8988T (cell line): ENCODE measurements at places on chromosomes 5 and 9.

DNA sequence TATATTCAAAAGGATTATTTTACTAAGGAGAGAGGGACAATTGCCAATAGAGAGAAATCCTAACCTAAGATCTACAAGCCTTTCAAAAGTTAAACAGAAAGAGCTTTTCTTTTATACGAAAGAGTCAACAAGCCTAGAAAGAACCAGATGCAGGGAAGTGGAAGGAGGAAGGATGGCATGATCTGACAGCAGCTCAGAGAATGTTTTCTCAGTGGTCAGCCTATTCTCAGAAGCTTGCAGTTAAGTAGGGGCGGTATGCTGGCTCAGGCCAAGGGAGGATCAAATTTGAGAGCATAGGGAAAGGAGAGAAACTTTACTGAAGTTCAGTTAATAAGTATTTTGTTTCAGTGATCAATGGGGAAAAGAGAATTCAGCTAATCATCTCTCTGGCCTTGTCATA lies 88.0 kb upstream of the FTMT start:
- no peak for DNase-seq

- no peak for DNase-seq
These were observed 70.2 kb upstream of the CDH6 start for GRCh38 chr5:31122998-31123951.

- no peak for DNase-seq
These were observed 14.1 kb downstream of the SEMA4D start for GRCh38 chr9:89483592-89484474.

DNA sequence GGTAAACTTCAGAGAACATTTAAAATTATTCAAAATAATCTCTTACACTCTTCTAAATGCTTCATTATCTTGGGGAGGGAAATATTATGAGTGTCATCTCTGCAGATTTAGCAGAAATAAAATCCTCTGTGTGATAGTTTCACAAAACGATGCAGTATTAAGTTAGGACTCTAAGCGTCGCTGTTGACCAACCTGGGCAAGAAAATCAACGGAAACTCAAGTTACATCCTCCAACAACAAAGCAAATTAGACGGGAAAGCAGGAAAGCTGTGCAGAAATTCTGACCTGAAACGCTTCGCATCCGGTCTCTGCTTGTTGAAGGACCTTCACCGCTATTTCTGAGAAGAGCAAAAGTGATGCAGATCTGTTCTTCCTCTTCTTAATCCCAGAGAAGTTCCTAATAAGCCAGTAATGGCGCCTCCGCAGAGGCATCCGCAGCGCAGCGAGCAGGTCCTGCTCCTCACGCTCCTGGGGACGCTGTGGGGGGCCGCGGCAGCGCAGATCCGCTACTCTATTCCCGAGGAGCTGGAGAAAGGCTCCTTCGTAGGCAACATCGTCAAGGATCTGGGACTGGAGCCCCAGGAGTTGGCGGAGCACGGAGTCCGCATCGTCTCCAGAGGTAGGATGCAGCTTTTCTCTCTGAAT lies at the start of gene PCDHGA6:
Gene PCDHGA6 (plus strand): TSS at position 219 of the 645 bp plus-strand sequence. CDS start 193 bp downstream, at position 412.
- no peak for DNase-seq

GRCh38 chr9:27528886-27529315 lies 713 bp downstream of the MOB3B start:
- no peak for DNase-seq

GRCh38 chr5:176883700-176884570 lies 15.2 kb downstream of the HK3 start:
- peak; percentile 44 for DNase-seq

DNA sequence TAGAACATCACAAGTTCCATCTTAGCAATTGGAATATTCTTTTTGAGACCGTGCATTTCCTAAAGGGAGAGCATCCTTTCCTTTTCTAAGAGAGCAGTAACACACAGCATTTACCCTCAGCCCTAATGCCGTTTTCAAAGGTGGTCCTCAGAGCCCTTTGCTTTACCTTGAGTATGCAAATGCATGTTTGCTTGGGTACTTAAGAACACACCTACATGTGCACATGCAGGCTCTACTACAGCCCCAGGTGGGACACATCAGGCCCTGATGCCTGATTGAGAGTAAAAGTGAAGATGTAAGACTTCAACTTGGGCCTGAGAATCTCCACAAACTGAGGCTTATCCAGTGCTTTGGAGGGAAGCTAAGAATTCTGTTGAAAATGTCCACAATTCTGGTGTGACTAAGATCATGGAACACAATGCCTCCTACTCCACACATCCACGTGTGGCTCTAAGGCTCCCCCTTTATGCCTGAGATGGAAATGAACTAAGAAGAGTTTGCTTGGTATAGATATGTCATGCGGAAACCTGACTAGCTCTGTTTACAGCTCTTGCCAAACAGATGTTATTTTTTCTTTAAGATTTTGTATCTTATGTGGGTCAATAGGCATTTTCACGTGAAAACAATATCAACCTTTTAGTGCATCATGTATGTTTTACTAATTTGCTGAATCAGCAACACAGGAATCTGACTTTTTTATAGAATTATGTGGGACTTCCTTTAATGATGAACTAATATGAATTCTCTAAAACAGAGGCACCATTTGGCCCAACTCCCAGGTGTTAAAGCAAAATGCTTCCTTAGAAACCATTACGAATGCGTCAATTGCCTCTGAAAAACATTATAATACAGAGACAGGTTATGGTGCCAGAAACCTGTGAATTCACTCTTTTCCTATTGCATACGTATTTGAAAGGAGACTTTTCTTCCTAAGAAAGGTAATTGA lies 48.9 kb upstream of the SLC2A8 start:
- no peak for DNase-seq

- no peak for DNase-seq
These were observed 453.8 kb upstream of the ZNF608 start for GRCh38 chr5:125199968-125200865.

DNA sequence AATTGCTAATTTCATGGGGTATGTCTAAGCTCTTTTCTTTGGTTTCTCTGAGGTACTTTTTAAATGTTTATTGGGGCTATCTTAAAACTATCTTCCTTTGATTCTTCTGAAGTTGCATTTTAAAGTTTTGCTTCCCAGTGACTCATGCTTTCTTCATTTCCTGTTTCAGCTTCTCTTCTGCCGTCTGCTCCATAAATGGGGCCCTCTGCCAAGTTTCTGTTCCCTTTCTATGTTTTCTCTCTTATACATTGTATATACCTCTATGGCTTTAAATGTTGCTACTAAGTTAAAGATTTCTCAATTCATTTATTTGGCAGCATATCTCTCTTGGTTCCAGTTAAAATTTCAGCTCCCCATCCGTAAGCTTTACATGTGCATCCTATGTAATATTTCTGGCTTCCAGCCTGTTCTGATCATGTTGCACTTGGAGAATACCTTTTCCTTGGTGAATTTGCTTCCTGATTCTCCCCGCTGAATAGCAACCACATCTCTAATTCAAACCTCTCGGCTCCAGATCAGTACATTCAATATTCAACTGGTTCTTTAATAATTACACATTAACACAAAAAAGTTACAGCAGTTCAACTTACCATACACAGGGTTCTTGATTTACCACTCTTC lies 125.3 kb downstream of the ST8SIA4 start:
- no peak for DNase-seq

- no peak for DNase-seq
These were observed 364.4 kb upstream of the KIF2A start for GRCh38 chr5:61941637-61942036.

GRCh38 chr5:145246961-145247744 lies 588.0 kb downstream of the PRELID2 start:
- DNase-seq, result no peak

- peak; percentile 49 for DNase-seq
These were observed 10.3 kb upstream of the PCDHB1 start for GRCh38 chr5:141040771-141041426.

DNA sequence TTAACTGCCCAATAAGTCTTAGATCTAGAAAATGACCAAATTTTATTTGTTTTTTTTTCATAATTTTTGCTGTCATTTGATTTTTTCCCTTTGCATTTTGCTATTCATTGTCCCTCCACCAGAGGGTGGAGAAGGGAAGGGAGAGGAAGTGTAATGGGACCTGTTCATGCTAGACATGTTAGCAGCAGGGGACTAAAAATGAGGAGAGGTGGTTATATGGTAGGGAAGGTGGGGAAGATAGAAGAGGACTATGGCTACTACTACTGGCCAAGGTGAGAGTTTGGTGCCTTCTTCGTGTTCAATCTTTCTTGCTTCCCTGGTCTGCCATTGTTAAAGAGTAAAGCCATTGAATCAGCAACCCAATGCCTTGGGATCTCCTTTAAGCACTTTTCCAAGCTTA lies 6.4 kb downstream of the GRIA1 start:
- no peak for DNase-seq

GRCh38 chr9:99172124-99173091 lies 49.3 kb downstream of the ALG2 start:
- no peak for DNase-seq

DNA sequence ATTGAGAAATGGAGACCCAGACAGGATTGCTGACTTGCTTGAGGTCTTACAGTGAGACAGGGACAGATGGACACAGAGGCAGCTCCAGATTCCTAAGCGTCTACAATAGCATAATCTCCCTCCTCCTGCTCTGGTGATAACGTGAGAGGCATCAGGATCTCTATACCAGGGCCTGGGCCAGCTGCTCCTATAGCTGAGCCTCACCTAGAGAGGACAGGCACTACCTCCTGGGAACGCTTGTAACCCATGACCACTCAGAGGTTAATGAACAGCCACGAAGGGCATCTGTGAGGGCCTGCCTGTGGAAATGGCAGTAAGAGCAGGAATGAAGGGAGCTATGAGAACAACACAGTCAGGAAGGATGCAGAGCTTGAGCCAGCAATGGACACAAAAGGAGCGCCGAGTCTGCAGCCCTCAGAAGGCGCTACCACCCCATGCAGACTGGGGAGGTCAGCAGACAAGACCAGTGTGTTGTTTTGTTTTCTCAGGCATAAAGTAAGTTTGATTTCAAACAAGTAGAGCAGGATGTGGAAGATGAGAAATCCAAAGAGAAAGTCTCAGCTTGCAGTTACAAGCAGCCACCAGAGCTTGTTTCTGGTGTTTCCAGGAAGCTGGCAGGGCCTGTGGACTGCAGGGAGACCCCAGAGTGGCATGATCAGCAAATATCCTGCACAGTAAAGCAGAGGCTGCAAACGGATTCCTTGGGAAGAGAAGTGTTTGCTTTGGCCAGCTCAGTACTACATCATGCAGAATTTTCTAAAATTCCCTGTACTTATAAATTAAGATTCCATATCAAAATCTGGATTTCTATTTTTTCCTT lies 17.4 kb downstream of the ANKS6 start:
- DNase-seq, result no peak

- no peak for DNase-seq
These were observed 2.0 kb upstream of the CAVIN4 start for GRCh38 chr9:100575765-100576386.

GRCh38 chr5:66643387-66643786 lies 47.2 kb downstream of the MAST4 start:
- no peak for DNase-seq

DNA sequence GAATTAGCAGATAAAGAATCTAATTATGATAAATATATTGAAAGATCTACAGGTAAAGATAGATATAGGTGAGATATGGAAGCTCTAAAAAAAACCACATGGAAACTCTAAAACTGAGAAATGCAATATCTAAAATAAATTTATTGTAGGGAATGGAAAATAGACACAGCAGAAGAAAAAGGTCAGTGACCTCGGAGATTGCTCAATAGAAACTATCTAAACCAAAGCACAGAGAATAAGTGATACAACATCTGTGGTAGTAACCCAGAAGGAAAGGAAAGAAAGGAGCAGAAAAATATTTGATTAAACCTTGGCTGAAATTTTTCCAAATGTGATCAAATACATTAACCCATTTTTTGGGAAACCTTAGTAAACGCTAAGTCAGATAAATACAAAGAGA lies 43.1 kb upstream of the GLIPR2 start:
- DNase-seq, result no peak

GRCh38 chr5:37664551-37664950 lies 175.3 kb downstream of the GDNF start:
- no peak for DNase-seq

- no peak for DNase-seq
These were observed 149.7 kb upstream of the IRX4 start for GRCh38 chr5:2032432-2032831.

DNA sequence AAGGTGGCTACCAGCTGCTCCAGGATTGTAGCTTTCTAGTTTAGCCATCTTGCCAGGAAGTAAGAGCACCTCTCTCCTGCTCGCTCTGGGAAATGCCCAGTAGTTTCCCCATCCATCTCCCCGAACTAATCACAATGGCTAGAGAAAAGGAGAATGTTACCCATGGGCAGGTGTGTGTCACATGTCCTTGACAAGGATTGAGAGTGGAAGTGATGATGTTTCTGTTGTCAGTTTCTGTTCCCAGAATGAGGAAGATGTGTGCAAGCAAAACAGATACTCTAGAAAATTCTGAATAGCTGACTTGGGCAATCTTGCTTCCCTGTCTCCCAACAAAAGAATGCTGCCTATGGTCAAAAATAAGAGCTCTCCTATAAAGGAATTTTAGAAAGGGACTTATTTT lies 429.5 kb downstream of the EBF1 start:
- no peak for DNase-seq

- no peak for DNase-seq
These were observed 39.0 kb downstream of the PRKACG start for GRCh38 chr9:68974901-68975300.

GRCh38 chr9:77251050-77251449 lies 73.7 kb downstream of the VPS13A start:
- no peak for DNase-seq
